ENCODE measurements at places on chromosomes 1 and 21.

DNA sequence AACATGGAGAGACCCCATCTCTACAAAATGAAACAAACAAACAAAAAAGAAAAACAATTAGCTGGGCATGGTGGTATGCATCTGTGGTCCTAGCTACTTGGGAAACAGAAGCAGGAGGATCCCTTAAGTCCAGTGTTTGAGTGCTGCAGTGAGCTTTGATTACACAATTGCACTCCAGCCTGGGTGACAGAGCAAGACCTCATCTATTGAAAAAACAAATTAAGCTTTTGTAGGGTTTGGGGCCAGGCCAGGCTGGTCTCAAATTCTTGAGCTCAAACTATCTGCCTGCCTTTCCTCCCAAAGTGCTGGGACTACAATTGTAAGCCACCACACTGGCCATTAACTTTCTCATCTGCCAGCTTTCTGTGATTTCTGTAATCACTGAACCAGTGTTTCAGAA is 27.2 kb downstream of the NIPAL3 start:
- no peak for DNase-seq

GRCh38 chr1:87723193-87723592 is 394.5 kb downstream of the LMO4 start:
- no peak for DNase-seq

GRCh38 chr1:93475681-93476080 is 27.8 kb downstream of the FNBP1L start:
- DNase-seq: no peak

DNA sequence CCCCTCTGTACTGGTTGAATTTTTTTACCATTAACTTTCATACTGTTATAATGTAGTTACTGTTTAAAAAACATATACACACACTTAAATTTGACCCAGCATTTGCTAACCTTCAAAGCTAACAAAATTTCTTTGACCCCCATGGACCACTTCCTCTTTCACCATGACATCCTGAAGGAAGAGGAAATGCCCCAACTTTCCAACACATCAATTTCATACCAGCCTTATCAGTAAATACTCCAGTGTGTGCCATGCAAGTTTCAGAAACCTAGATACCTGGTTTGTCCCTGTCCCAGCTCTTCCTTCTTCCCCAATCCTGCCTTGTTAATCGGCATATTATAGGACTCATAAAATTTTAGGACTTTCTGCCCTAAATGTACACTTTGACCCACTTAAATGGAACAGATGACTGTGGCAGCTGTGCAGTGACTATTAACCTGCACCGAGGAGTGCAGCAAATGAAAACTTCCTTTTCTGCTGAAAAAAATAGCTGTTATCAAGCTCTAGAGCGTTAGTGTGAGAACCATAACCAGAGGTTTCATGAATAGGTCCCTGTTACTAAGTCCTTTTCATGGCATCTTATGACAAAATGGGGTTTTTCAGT is 54.1 kb downstream of the DTL start:
- DNase-seq: no peak

DNA sequence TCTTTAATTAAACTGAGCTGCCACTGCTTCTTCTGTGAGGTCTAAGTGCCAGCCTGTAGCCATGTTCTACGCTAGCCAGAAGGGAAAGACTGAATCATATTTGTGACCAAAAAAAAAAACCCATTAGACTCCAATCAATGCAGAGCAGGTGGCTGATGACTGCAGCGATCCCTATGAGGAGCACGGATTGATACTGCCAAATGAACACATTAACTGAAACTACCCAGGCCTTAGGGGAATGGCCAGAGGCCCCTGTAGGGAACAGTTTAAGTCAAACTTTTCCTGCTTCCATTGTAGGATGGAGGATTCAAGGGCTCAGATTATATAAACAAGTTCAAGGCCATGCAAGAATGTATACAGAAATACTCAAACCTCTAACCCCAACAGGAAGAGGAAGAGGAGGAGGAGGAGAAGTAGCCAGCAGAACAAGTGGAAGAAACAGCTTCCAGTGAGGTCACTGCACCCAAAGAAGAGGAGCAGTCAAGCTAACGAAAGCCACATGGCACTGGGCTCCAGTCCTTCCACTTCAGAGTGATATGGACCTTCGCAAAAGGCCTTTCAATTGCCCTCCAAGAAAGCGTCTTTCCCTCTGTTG is 328.3 kb downstream of the SMYD3 start:
- DNase-seq: no peak

GRCh38 chr1:18875107-18875795 is 15.8 kb upstream of the TAS1R2 start:
- peak; percentile 22 for DNase-seq

DNA sequence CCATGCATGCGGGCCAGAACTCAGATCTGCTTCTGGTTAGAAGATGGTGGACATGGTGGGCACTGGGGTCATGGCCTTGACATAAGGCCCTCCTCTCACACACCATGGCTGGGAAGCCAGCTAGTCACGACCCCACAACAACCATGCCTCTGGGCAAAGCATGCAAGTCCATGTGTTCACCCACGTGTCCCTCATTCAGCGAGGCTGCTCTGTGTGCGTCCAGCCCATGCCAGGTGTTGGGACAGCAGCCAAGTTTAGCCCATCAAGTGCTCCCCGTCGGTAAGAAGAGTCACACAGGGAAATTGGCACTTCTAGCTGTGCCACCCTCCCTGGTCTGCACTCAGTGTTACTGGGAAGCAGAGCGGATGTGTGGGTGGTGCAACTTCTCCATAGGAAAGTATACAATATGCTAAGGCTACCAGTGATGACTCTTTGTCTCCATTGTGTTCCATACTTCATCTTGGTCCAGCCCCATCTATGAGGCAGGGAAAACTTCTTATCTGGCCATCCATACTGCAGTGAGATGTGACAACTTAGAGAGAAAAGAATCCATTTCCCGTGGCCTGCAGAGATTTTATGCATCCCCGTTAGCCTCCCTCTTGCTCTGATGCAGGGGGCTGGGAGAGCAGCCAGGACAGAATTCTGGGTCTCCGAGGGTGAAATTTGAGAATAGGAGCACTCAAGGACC is 198.0 kb downstream of the GRIK3 start:
- DNase-seq: no peak

- DNase-seq: peak; percentile 14
Observed at GRCh38 chr1:68010090-68010489, 40.3 kb downstream of the DIRAS3 start.

DNA sequence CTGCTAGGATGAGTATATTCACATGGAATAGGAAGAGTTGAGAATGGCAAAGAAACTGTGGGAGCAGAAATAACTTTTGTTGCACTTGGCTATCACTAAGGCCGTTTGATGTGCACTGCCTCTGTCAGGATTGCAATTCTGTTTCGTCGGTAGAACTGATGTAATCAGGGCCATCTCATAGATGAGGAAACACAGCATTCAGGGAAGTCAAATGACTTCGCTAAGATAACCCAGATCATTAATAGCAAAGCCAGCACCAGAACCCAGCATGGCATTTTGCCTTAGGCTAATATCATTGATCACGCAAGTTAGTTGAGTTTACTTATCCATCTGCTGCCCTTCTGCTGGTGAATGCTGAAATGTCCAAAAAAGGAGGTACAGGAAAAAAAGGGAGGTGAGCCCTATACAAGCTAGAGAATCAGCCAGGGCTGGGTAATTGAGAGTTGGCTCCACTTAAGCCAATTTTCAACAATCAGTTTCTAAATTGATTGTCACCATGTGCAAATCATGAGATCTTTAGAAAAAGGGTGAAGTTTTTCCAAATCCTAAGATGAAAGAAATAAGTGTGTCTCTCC is 7.6 kb downstream of the RASSF5 start:
- no peak for DNase-seq

DNA sequence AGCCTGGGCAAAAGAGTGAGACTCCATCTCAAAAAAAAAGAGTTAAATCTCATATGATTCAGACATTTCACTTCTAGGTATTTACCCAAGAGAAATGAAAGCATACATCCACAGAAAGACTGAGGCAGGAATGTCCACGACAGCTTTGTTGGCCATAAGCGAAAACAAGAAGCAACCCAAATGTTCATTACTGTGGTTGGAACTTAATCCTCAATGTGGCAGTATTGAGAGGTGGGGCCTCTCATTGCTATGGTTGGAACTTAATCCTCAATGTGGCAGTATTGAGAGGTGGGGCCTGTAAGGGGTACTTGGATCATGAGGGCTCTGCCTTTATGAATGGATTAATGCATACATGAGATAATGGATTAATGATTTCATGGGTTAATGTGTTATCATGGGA is 15.2 kb downstream of the C21orf58 start:
- DNase-seq: no peak

GRCh38 chr1:110750562-110750961 is 75.8 kb upstream of the KCNA3 start:
- DNase-seq: no peak

DNA sequence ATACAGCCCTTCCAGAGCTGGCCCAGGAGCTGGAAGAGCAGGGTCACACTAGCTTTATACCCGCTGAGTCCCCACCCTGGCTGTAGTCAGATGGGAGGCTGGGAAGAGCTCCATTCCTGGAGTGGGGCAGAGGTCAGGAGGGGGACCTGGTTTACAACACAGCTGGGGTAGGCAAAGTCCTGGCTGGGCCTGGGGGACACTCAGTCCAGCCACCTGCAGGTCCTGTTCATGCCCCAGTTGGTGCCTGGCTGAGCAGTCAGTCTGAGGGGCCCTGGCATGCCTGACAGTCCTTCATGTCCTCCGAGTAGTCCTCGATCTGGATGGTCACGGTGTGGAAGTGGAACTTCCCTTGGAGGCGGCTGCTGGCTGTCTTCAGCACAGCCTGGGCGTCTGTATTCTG is 7.0 kb downstream of the SLC30A2 start:
- DNase-seq: no peak

GRCh38 chr1:65409314-65409713 is 11.2 kb upstream of the LEPR start:
- no peak for DNase-seq

DNA sequence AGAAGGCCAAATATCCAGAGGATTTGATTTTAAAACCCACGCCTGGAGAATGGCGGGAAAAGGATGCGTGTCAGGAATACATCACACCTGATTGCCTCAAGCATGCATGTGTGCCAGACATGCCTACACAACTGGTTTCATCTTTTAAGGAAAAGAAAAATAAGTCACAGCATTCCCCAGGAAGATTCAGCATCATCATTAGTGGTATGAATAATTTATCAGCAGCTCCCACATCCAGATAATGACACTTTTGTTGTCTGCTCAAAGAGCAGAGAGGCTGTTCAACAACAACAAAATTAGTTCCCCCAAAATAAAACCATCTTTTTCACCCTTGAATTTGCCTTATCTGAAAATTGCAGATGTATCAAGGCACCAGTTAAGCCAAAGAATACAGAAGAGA is 328.6 kb upstream of the C1orf87 start:
- DNase-seq: no peak

DNA sequence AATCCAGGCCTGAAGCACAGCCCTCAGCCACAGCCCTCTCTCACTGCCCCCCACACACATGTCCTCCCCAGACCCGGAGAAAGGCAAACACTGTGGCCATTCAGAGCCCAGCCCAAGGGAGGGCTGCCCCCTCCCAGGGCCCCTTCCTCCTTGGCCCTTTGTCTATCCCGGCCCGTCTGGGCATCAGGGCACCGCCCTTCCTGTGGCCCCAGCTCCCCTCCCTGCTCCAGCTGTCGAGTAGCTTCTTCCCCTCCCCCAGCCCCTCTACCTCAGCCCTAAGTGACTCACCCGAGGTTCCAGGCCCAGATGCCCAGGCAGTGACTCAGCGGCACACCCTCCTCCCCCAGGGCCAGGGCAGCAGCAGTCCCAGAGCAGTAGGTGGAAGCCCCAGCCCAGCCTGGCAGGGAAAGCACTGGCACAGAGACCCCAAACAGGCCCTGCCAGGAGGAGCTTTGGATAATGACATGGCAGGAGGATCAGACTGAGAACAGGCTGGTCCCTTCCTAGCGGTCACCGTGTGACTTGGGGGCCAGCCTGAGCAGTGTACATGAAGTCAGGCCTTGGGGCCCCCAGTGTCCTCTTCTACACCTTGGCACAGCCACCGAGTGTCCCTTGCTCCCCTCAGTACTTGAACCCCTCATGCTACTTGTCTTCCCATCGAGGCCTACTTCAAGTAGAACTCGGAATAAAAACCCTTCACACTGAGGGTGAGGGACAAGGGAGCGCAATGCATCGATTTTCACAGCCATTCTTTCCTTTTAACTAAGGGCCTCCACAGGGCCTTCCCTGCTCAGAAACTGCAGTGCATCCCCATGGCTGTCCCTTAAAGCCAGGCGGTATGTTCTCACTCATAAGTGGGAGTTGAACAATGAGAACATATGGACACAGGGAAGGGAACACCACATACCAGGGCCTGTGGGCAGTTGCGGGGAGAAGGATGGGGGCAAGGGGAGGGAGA is 1.0 kb upstream of the S100A2 start:
- no peak for DNase-seq

DNA sequence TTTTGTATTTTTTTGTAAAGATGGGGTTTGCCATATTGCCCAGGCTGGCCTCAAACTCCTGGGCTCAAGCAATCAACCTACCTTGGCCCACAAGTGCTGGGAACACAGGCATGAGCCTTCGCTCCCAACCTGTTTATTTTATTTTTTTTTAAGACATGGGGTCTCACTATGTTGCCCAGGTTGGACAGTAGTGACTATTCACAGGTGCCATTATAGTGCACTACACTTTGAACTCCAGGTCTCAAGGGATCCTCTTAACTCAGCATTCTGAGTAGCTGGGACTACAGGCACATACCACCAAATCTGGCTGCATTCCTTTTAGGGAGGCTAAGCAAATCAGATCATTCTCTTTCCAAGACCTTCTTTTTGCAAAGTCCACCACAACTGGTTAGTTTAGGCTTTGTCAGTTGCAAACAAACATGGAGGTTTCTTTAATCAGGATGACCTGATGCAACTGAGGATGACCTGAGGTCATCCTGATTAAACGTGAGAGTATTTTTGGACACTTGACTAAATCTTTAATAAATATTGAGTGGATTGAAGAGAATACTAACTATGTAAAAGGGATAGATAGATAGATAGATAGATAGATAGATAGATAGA is 30.0 kb upstream of the RALGPS2 start:
- no peak for DNase-seq

DNA sequence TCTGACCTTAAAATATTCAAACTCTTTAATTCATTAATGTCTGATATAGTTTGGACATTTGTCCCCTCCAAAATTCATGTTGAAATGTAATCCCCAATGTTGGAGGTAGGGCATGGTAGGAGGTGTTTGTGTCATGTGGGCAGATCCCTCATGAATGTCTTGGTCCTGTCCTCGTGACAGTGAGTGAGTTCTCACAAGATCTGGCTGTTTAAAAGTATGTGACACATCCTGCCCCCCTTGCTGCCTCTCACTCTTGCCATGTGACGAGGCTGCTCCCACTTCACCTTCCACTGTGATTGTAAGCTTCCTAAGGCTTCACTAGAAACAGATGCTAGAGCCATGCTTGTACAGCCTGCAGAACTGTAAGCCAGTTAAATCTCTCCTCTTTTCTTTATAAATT is 21.3 kb upstream of the FBXO28 start:
- DNase-seq: no peak

- no peak for DNase-seq
Observed at GRCh38 chr1:65084066-65084465, 63.9 kb upstream of the AK4 start.

- no peak for DNase-seq
Observed at GRCh38 chr1:57272601-57273000, 151.3 kb downstream of the DAB1 start.
